Tibial nerve (tissue), 4 donors: ENCODE measurements at places on chromosomes 3 and 15.

DNA sequence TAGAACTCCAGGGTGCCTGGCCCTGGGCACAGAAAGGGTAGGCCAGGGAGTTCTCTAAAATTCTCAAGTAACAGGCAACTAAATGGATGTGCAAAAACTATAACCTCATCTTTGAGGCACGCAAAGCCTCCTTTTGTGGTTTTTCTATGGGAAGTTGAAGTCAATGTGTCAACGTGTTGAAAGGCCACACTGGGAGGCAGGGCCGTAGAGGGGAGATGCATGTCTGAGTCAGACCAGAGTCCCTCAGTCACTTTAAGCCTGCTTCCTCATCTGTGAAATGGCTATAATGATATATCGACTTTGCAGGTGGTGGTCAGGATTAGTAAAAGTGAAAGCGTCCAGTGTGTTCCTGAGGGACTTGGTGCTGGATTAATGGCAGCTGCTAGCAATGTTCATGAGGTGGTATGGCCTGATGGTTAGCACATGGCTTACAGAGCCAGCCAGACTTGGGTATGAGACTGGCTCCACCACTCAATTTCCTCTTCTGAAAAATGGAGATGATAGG lies 17.0 kb downstream of the TGM5 start:
- no peak for DNase-seq

DNA sequence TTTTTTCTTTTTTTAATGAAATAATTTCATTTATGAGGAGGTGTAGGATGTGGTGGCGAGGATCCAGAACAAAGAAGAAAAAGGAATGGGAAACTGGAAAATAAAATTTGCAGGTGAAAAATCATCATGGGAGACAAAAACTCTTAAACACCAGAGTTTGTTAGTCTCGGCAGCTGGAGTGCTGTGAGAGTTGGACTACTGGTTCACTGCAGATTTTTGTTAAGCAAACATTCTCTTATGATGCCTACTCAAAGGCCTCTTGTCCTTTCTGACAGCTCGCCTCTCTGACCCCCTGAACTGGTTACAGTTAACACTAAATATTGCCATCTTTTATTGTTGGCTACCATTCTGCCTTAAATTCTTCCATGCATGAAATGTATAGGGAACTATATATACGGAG lies 152.4 kb upstream of the DPH6 start:
- no peak for DNase-seq

DNA sequence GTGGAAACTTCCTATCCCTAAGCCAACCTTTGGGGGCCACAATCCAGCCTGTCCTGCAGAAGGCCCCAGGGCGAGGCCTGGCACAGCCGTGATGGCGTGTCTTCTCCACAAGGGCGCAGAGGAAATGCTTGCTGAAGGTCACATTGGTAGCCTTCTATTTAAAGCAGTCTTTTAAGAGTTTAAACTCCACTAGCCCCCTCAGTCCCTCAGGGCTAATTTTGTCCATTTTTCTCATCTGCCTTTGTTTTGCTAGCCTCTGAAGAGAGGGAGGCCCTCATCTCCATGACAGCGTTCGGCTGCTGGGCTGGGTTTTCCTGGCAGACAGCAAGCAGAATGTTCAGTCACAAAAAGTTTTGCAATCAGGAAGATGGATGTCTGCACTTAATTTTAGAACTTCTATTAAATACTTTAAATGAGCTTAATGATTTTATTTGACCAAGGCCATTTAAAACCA lies 40.8 kb downstream of the RARB start:
- DNase-seq: peak; percentile 47

DNA sequence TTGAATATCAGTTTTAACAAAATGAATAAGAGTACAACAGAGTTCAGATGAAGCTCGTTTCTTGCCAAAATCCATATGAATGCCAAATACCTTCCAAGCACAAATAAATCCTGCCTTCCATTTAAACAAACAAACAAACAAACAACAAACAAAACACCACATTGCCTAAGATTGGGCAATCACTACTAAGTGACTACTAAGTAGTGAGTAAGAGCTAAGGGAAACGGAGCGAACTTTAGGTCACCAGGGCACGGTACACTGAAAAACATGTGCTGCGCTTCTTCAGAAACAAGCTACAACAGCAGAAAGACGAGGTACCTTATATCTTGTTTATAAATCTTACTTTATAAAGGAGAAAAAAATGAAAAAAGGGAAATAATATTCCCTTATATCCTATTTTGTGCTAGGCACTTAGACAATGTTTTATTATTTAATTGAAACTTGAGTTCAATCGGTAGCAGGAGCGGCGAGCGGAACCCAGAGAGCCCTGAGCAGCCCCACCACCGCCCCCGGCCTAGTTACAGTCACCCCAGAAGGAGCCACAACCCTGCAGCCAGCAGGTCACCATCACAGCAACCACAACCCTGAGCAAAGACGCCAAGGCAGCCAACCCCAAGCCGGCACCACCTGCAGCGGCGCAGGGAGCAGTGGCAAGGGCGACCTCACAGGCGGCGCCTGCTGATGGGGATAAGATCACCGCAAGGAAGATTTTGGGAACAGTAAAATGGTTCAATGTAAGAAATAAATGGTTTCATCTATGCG lies 216.9 kb downstream of the ZBTB20 start:
- no peak for DNase-seq

DNA sequence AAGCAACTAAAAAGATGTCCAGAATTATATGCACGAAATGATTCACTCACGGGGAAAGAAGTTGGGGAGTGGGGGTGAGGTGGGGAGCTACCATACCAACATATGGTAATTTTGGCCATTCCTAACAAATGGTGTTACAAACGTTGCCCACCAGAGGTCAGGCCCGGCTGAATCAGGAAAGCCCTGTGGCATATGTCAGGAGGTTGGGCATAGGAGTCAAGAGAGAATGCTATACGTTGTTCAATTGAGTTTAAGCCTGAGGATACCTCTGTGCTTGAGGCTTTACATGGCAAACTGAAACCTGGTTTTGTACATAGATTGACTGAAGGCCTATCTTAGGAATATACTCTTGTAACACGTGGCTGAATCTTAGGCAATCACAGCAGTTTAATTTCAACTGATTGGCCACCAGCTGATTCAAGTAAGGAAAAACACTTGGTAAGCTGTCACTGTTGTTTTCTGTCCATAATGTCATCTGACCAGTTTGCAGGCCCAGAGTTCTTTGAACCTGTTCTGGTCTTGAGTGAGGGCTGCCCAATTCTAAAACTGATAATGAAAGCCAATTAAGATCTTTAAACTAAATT lies 23.4 kb upstream of the SLC2A2 start:
- no peak for DNase-seq

- no peak for DNase-seq
Measured at GRCh38 chr3:159839561-159840379, 148.9 kb upstream of the IL12A start.

- peak; percentile 13 for DNase-seq
Measured at GRCh38 chr3:42159706-42160472, 68.7 kb downstream of the TRAK1 start.

- no peak for DNase-seq
Measured at GRCh38 chr3:16877505-16877904, 7.2 kb upstream of the PLCL2 start.

DNA sequence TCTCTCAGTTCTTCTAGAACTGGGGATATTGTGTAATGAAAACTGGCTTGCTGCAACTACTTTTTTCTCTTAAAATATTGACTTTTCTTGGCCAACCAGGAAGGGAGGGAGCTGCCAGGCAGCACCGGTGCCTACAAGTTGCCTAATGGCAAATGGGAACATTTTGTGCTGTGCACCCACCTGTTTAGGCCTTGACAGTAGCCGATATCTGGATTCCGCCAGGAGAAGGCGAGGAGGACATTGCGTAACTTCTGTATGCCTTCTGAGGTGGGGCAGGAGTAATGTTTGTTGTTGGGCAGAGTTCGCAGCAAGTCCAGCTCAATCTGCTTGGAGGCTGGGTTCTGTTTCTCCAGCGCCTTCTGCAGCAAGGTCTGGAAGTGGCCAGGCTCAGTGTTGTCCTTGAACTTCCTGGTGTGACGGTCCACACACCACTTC lies 64.9 kb downstream of the TBC1D2B start:
- peak; percentile 77 for DNase-seq

GRCh38 chr3:156024904-156025533 lies 95.4 kb upstream of the KCNAB1 start:
- DNase-seq: no peak

- DNase-seq: no peak
Measured at GRCh38 chr15:74133694-74134386, 3.5 kb downstream of the ISLR2 start.

DNA sequence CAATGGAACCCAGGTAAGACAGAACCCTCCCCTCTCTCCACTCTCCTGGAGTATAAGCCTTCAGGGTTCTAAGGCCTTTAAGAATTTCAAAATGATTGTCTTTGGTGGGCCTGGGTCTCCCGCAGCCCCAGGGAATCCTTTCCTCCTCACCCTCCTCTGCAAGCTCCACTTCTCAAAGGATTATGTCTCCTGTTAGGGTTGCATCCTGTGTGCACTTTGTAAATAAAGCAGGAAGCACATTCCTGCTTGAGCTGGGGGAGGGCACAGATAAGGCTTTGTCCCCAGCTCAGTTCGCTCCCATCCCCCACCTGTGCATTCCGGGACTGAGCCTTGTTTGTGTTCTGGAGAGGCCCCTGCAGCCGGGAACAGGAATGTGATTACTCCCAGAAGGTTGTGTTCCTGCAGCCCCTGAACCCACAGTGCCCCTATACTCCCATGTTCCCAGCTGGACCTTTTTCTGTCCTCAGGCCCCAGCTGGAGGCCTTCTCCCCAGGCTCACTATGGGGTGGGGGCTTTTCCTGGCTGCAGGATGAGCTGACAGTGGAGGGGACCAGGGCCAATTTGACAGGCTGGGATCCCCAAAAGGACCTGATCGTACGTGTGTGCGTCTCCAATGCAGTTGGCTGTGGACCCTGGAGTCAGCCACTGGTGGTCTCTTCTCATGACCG lies 9.5 kb downstream of the TYRO3 start:
- no peak for DNase-seq

GRCh38 chr3:50652709-50653108 lies 22.0 kb upstream of the DOCK3 start:
- no peak for DNase-seq

DNA sequence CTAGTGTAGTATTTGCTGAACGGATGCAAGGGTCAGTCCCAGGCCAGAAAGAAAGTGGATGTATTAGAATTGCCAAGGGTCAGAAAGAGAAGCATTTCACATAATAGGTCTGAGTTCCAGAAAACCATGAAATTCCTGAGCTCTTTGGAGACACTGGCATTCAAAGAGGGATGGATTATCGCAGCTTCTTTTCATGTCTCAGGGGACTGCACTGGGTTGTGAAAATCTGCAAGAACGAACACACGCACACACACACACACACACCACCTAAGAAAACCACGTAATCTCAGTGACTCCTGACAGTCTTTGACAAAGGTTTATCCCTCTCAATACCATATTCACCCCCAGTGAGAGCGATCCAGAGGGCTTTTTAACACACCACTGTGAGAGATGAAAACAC lies 57.9 kb downstream of the TIPARP start:
- no peak for DNase-seq

- DNase-seq: peak; percentile 76
Measured at GRCh38 chr15:31352911-31353811, 26.5 kb downstream of the KLF13 start.

DNA sequence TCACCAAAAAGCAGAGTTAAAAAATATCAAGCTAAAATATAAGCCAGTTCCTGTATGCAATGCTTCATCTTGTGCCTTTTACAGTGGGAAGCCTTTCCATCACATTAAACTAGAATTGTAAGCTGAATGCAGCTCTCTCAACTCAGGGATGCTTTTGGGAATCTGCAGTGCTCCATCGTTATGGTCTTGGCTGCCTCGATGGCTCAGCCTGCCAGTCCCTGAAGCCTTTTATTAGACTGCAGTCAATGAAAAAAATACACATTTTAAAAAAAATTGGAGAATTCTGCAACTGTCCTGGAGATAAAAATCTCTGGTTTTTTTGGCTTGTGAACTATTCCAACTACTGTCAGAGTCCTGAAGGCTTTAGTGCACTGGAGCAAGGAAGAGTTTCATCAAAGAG lies 53.0 kb downstream of the FRMD4B start:
- no peak for DNase-seq

GRCh38 chr3:112247900-112248299 lies 46.1 kb downstream of the SLC9C1 start:
- no peak for DNase-seq

DNA sequence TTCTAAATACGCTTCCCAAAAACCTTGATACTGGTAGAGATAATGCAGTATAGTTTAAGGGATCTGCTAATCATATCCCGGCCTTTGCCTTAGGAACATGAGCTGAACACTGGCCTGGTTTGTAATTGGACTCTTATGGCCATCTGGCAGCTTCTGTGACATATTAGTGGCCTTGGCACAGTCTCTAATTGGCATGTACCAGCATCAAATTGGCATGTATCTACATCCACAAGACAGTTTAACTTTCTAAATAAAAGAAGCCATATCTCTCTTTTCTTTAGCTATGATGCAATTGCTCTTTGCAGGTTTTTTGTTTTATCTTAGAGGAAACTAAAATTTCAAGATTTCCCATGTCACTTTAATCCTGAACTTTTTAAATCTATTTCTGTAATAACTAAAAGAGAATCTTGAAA lies 44.6 kb upstream of the FILIP1L start:
- DNase-seq: no peak

DNA sequence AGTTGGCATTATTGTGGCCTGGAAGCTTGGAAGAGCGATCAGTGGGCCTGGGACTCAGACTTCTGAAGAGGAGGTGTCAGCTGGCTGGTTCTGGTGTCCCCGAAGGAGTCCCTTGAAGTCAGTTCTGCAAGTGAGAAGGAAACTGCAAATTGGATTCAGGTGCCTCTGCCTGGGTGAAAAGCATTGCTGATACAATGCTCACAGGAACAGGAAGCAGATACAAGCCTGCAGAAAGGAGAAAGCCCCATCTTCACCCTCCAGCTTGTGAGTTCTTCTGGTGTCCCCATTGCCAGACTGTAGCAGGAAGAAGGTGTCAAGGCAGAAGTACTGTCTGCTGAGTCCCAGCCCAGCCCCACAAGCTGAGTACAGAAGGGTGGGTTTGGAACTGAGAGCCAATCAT lies 271.3 kb downstream of the PLOD2 start:
- DNase-seq: no peak

DNA sequence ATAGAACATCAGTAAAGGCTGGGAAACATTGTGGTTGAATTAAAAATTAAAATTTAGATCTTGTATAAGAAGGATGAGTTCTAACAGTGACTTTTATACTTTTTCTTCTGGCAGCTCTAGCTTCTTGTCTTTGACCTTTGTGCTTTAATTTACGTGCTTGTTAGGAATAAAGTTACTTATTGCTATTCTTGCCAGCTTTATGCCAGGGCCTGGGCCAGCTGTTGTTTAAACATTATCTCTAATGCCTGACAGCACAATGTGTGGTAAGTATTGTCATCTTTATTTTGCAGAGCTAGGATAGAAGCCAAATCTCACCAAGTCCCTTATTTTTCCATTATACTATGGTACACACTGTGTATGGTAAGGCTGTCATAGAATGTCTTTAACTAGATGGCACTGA lies 766.7 kb upstream of the GOLIM4 start:
- DNase-seq: no peak

DNA sequence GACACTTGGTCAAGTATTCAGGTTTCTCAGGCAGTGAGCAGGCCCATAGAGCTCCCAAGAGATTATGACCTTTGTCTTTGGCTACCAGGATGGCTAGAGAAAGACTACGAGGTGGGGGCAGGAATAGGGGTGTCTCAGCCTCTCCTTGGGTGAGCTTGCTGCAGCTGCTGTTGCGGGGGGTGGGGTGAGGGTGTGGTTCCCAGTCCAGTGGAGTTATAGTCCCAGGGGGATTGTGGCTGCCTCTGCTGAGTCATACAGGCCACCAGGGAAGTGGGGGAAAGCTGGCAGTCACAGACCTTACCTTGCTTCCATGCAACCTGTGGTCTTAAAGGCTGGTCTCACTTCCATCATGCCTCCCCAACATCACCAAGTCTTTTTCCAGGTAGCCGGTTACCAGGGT lies 31.7 kb downstream of the ATP2C1 start:
- DNase-seq: no peak
